KG1 (cell line): ENCODE measurements at places on chromosomes 13 and 19.

DNA sequence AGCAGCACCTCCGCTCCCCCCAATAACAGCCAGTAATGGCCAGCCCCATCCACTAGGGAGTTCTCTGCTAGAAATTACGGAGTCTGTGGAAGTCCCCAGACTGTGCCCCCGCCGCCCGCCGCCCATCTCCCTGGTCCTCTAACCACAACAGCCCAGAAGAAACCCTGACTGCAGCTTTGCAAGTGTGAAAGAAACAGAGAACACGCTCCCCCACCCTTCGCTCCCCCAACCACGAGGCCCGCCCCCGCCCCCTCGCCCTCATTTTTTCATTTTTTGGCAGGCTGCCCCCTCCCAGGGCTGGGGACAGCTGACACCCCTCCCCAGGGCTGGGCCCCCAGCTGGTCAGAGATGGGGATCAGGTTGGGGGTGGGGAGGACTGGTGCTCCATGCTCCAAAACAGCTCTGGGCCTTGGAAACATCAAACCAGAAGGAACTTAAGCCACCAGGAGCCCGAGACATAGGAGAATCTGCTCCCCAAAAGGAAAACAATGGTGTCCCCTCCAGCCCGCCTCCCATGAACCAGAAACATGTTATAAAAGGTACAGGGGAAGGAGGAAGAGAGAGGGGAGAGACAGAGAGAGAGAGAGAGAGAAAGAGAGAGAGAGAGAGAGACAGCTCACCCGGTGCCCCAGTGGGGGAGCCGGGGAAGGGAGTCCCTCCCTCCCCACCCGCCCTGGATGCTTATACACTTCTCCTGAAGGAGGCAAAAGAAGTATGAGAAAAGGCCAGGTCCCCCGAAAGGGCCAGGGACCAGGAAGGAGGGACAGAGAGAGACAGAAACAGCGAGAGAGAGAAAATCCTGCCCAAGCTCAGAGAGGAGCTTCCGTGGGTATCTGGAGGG is 29.8 kb upstream of the ASF1B start:
- no peak for DNase-seq

- no peak for DNase-seq
Observed at GRCh38 chr19:54099190-54099902, 1.3 kb downstream of the OSCAR start.

DNA sequence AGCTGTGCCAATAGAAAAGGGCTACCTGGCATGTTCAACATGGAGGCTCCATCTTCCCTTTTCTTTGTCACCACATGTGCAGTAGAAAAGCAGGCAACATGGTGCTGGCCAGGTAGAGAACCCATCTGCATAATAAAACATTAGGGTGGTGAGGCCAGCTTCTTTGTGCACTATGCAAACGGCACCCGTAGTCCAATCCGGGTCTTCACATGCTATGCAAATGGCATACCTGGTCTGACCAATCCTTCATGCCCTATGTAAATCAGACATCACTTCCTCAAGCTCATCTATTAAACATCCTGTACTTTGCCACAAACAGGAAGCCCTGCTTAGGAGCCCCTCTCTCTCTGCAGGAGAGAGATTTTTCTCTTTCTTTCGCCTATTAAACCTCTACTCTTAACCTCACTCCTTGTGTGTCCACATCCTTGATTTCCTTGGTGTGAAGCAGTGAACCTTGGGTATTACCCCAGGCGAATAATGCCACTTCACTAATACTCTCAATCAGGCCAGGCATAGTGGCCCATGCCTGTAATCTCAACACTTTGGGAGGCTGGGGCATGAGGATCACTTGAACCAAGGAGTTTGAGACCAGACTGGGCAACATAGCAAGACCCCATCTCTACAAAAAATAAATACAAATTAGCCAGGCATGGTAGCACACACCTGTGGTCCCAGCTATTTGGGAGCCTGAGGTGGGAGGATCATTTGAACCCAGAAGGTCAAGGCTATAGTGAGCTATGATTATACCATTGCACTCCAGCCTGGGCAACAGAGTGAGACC is 111.3 kb upstream of the MRI1 start:
- no peak for DNase-seq

DNA sequence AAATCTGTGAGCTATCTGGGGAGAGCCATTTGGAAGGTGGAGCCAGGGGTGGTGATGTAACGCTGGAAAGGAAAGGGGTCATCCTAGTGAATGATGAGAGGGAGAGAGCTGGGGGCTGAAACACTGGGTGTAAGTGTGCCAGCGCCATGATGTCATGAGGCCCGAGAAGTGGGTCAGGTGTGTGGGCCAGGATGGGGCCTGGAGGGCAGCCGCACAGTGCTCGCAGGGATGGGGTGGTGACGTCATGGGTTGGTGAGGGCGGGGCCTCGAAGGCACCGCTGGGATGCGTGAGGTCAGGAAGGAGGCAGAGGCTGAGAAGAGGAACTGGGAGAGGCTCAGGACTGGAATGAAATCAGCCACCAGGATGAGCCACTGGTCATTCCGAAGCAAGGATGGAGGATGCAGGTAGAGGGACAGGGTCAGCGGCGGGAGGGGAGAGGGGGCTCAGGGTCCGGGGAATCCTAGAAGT is 4.4 kb downstream of the CCDC61 start:
- no peak for DNase-seq

GRCh38 chr19:45467115-45467455 is 711 bp upstream of the FOSB start:
- DNase-seq, result no peak

GRCh38 chr19:20879501-20879900 is 43.5 kb upstream of the ZNF85 start:
- DNase-seq, result no peak

- DNase-seq, result no peak
Observed at GRCh38 chr13:39374741-39375189, 228.2 kb downstream of the LHFPL6 start.

- DNase-seq, result no peak
Observed at GRCh38 chr13:60924856-60925255, 490.8 kb downstream of the PCDH20 start.

GRCh38 chr19:27962264-27962663 is 1250.7 kb downstream of the UQCRFS1 start:
- no peak for DNase-seq

DNA sequence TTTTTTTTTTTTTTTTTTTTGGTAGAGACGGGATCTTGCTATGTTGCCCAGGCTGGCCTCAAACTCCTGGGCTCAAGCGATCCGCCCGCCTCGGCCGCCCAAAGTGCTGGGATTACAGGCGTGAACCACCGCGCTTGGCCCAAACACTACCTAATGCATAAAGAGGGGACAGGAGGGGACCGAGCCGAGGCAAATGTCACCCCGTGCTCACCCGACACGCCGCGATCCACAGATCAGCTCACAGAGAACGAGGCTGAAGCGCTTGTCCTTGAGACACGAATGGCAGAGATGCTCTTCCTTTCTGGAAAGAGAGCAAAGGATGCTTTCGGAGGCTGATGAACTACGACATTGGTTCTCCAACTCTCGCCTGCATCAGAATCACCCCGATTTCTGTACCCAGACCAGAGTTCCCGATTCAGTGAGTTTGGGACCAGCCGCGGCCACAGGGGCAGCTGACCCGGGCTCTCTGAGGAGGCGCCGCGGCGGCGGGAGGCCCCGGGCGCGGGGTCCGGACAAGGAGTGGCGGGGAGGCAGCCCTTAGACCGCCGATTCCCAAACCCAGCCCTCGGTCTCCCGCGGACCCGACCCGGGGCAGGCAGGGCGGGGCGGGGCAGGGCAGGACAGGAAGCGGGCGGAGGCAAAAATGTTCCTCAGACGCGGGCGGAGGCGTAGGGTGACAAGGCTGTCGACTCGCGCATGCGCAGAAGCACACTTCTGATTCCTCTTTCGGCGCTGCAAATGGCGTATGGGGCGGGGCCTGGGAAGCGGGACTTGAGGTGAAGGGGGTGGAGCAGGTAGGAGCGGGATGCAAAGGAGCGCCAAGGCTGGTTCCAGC is at the start of gene ZNF699:
TSS of gene ZNF699 (minus strand) at position 700 of the 835 bp plus-strand sequence. CDS start 4,719 bp downstream, outside the sequence.
- peak; percentile 99 for DNase-seq

DNA sequence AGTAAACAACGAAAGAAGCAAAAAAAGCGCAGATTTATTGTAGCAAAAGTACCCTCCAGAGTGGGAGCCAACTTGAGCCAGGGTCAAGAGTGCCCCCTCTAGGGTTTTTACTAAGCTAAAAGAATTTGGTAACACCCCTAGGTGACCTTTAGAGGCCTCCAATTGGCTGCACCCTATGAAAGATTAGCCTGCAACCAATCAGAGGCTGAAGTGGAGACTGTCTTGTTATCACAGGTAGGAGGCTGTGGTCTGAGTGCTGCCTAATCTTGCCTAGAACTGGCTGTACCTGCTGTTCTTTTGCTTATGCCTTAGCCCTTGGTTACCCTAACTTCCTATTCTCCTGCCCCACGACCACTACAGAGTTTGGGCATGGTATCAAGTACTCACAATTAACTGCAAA is 38.3 kb downstream of the ANKRD10 start:
- no peak for DNase-seq

DNA sequence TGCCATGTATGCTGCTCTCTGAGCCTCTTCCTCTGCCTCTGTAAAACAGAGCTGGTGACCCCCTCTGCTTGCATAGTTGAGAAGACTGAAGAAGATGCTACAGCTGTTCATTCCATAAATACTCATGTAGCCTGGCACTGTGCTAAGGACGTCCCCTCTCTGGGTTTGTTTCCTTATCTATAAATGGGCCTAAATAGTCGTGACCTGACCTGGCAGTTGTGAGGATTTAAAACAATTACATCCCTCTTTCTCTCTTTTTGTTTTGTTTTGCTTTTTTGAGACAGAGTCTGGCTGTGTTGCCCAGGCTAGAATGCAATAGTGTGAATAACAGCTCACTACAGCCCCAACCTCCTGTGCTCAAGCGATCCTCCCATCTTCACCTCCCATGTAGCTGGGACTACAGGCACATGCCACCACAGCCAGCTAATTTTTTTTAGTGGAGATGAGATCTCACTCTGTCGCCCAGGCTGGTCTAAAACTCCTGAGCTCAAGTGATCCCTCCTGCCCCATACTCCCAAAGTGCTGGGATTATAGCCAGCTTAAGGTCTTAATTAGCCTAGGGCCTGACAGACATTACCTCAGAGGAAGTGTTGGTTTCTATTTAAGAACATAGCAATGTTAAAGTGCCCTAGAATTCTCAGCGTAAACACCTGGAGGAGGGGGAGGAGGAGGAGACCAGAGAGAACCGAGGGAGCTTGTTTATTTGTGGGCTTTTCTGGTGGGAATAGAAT is 4.6 kb downstream of the WDR62 start:
- DNase-seq, result no peak

GRCh38 chr13:49357694-49358093 is 86.2 kb downstream of the CAB39L start:
- no peak for DNase-seq

- no peak for DNase-seq
Observed at GRCh38 chr19:32676186-32676894, 692 bp downstream of the RGS9BP start.

DNA sequence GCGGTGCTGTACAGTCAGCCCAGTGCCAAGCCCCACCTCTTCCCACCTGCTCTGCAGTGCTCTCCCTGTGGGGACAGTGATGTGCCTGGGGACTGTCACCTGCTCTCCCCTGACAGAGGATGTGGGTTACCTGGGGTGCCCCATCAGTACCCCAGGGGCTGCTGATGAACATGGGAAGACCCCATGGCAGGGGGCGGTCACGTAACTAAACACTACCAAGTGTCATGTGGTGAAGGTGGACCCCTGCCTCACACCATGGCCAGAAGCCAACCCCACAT is 12.7 kb downstream of the KDM4B start:
- DNase-seq, result no peak

- DNase-seq, result no peak
Observed at GRCh38 chr19:41919948-41920712, 8.1 kb downstream of the ERFL start.

DNA sequence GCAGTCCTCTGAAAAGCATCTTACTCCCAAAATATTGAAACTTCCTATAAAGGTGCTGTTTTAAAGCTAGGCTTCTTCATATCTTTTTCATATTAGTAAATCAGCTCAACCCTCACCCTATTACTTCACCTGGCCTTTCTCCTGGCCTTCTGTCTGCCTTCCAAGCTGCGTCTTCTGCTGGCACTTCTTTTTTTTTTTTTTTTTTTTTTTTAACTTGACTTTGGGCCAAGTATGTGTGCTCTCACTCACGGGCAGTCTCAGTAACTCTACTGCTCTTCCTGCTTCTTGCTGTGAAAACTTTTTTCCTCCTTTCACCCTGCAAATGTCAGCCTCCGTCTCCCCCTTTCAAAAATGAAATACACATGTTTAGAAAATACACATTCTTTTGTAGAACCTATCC is 41.2 kb upstream of the KCTD4 start:
- peak; percentile 64 for DNase-seq

DNA sequence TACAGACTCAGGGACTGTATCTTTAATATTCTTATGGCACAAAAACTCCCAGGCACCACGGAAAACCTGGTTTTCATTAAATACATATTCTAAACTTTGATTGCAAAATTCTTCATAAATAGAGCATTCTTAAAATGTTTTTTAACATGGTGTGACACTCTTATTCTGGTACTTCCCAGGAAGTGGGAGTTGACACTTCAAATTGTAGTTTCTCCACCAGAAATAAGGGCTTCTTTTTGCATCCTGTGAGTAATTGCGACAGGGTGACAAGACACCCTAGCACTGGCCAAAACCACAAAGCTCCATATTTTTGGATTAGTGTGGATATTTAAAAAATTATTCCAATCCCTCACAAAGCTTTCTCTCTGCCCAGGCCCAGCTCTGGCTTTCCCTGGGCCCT is 43.6 kb upstream of the MTIF3 start:
- DNase-seq, result no peak

GRCh38 chr13:112058941-112059340 is 8.0 kb upstream of the SOX1 start:
- DNase-seq, result no peak

- DNase-seq, result no peak
Observed at GRCh38 chr19:14470031-14470876, 4.9 kb downstream of the PTGER1 start.

- DNase-seq, result no peak
Observed at GRCh38 chr13:100755891-100756290, 81.3 kb upstream of the TMTC4 start.

DNA sequence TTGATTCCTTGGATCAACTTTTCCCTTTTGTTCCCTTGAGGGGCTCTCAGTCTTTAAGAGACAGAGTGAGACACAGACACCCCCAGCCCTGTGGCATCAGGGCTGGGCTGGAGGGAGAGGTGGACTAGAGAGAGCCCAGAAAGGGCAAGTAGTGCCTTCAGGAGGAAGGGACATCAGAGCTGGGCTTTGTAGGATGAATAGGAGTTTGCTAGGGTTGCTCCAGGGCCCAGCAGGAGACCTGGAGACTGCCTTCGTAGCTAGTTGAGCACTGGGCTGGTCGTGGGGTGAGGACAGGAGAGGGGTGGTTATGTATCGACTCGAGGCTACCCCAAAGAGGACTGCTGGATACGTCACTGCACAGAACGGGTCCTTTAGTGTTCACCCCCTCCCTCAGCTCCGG is 5.4 kb downstream of the MAP1S start:
- DNase-seq, result no peak

- no peak for DNase-seq
Observed at GRCh38 chr13:98947925-98948324, 29.9 kb downstream of the DOCK9 start.
